Amygdala (tissue), 56 donors: ENCODE measurements at places on chromosomes 12 and 14.

DNA sequence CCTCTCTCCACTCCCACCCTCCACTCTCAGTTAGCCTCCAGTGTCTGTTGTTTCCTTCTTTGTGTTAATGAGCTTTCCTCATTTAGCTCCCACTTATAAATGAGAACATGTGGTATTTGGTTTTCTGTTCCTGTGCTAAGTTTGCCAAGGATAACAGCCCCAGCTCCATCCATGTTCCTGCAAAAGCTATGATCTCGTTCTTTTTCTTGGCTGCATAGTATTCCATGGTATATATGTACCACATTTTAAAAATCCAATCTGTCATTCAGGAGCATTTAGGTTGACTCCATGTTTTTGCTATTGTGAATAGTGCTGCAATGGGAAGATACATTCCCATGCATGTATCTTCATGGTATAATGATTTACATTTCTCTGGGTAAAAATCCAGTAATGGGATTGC is 2.8 kb upstream of the WASHC4 start:
- no peak for DNase-seq

DNA sequence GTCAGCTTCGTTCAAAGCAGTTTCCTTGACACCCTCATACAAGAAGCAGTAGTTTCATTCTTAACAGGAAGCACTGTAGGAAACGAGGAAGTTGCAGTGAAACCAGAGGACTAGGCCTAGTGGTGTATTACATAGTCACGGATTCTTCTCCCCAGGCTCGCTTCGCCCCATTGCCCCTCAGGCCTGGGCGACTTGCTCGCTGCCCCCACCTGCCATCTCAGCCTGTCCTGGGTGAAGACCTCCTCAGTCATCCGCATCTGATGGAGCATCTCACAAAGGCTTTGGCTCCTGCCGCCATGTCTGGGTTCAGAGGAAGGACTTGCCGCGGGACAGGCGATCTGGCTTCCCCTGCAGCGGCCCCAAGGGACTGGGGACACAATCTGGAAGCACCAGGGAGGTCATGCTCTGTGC is 93.5 kb downstream of the LMNTD1 start:
- DNase-seq, result no peak

DNA sequence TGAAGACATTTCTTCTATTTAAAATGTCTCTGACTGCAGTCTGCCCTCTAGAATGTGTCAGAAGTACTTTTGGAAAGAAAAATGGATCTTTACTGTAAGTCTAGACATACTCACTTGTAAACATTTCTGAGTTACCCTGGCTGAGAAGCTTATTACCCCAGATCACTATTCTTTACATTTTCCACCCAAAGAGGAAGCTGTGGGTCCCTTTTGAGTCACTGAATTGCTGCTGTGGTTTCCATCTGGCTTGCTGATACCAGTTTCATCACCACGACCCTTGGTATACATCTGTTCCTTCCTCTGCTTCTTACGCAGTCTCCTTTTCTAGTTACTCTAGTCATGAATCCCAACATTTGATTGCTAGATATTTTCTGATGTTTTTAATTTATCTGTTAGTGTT is 20.2 kb upstream of the CLEC4D start:
- no peak for DNase-seq

- DNase-seq, result no peak
Observed at GRCh38 chr14:34081576-34082136, 130.8 kb upstream of the EGLN3 start.

DNA sequence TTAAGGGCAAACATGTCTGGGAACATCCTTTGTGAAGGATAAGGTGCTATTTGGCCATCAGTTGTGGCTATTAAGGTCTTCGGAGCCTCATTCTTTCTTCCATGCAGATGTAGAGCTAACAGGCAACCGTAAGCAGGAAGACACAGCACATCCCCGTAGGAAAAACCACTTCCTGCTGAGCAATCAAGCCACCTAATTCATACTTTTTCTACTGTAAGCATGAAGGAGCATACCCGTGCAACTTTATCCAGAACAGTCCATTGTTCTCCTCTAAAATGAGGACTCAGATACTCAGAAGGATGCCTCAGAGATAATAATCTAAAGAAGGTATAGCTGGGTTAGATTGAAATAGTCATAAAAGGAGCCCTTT is 232.0 kb downstream of the PPM1H start:
- DNase-seq, result no peak
